Stimulated activated CD4-positive, alpha-beta T cell treated with anti-CD3 and anti-CD28 coated beads, TNF-alpha, amount 100 ng/mL, for 24 hours (primary cell): ENCODE measurements at places on chromosomes 7 and 10.

GRCh38 chr10:5283305-5284158, 81.2 kb upstream of the UCN3 start:
- DNase-seq: peak; percentile 29

DNA sequence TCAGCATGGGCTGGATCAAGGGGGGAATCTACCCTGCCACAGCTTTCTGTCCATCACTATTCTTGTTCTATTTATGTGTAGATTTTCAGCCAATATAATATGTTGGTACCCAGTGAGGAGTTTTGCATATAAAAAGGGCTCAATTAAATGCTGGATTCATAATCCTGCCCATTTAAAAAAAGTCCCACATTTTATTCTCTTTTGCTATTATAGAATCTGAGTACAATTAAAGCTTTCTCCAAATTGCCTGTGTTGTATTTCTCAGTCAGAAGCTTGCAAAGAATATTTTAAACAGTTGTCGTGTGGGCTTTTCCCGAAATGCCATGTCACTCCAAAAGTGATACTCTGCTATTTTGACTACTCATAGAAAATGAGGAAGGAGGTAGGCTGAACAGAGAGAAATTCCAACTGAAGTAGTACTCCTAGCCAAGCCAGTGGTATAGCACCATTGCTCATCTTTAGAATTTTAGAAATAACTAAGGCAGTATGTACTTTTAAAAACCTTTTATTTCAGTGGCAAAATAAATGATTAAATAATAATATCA, 108.3 kb upstream of the HDAC9 start:
- no peak for DNase-seq

DNA sequence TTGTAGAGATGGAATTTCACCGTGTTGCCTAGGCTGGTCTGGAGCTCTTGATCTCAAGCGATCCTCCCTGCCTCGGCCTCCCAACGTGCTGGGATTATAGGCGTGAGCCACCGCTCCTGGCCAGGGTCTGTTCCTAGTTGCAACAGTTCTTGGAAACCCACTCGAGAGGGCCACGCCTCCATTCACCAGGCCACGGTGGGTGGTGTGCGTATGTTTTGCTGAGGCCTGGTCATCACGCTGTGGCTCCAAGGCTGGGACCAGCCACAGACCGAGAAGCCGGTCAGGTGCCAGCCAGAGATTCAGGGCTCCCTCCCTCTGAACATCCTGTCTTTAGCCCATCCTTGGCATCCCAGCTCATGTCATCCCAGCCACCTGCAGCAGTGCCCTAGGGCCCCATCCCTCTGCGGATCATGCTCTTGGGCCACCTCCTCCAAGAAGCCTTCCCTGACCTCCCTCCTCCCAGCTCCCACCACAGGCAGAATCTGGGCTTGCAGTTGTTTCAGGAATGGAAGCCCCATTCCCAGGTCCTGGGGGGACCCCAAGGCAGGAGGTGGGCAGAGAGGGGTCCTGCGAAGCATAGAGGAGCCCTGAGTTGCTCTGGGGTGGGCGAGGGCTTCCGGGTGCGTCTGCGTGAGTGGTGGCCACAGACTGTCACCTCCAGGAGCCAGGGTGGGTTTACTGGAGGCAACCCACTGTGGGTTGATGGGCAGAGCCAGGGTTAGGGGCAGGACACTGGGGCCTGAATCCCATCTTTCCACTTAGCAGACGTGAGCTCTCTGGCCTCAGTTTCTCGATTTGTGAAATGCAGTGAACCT, 5.2 kb downstream of the LAT2 start:
- no peak for DNase-seq

GRCh38 chr10:71727738-71728737, 8.5 kb upstream of the C10orf105 start:
- no peak for DNase-seq

DNA sequence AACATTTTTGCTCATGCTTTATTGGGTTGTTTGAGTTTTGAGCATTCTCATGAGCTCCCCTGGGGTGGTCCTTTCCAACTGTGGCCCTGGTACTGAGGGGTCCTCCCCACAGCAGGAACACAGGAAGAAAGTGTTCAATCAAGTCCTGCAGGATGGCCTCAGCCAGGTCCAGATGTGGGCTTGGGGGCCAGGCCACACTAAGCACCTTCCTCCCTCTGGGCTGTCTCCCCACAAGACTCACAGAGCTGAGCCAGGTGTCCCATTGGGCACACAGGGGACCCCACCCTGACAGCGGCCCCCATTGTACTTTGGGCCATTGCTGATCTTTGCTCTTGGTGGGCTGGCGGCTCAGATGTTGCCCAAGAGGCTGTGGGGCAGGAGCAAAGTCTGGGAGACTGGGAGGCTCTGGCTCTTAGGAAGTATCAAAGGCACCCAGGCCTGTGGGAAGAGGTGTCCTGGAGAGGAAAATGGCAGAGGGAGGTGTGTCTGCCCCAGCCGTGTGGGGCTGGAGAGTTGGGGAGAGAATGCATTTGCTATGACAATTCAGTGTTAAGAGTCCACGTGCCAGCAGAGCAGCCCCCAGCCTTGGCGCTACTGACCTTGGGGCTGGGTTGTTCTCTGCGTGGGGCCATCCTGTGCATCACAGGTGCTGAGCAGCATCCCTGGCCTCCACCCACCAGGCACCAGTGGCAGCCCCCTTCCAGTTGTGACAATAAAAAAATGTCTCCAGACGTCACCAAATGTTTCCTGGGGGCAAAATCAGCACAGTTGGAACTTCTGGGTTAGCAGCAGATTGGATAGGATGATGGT, 17.8 kb downstream of the SCART1 start:
- no peak for DNase-seq

GRCh38 chr10:69936091-69936490, 116.6 kb upstream of the MACROH2A2 start:
- DNase-seq: no peak

GRCh38 chr7:140230861-140231770, 54.3 kb upstream of the KDM7A start:
- no peak for DNase-seq

DNA sequence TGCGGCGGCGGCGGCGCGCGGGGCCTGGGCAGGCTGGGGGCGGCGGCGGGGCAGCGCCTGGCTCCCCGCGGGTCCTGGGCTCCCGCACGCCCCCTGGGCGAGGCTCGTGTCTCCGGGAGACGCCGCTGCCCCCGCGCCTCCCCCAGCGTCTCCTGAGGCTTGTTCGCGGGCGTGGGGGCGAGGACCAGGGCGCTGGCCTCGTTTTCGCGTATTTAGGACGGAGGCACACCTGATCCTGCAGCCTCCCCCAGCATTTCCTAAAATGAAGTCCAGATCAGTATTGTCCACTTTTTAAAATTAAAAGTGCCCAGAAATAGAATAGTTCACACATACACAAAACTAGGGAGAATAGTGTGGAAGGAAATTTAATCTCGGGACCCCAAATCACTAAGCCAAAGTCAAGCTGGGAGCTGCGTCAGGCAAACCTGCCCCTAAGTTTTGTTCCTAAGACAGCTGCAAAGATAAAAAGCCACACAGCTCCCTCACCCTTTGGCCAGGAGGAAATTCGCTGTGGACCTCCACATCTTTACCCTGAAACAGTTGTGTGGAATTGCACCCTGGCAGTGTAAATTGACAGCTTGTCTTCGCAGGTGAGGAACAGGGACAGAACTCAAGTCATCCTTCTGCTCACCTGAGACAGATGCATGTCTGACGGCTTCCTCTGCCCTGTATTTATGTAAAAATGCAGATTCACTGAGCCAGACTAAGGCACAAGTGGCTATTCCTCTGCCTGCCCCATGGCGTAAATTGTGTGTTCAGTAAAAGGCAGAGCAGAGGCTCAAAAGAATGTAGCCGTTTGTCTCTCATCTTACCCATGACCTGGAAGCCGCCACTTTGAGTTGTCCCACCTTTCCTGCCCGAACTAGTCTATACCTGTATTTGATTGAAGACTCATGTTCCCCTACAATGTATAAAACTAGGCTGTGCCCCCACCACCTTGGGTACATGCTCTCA, 740 bp downstream of the GALNT11 start:
- no peak for DNase-seq

- no peak for DNase-seq
Observed at GRCh38 chr10:115441907-115442545, 348.9 kb downstream of the ATRNL1 start.

DNA sequence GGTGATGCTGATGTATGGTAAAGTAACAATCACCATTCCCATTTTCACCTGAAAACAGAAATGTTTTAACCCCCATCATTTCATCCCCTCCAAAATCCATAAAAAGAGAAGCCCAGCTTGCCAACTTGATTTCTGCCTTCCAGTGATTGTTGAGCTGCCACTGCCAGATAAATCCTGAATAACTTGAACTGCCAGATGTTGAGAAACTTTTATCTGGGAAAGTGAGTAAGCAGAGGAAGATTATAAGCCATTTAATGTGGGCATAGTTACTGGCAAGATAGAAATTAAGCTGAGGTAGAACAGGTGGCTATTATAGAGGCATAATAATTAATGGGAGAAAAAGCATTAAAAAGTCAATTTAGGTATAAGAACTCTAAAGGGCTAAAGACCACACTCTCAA, 534.1 kb downstream of the ANKRD7 start:
- DNase-seq: no peak

GRCh38 chr10:117272195-117273076, 31.5 kb downstream of the SLC18A2 start:
- DNase-seq: no peak

- no peak for DNase-seq
Observed at GRCh38 chr7:154743206-154743605, 259.7 kb downstream of the PAXIP1 start.

- no peak for DNase-seq
Observed at GRCh38 chr7:38744746-38745145, 113.6 kb upstream of the AMPH start.

DNA sequence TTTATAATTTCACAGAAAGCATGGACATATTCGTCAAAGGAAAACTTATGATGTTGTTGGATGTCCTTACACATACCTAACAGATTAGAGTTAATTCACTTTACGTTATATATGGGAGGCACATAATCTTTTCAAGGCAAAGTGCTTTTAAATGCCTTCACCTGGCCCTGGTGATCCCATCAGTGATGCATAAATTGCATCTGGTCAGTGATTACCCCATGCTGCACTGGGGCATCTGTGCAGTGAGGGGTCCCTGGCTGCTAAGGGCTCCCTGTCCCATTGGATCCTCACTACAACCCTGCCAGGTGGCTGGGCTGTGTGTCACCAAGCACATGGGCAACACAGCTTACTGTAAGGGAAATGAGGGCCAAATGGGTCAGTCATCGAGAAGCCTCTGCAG, 441.1 kb downstream of the RPS24 start:
- no peak for DNase-seq

DNA sequence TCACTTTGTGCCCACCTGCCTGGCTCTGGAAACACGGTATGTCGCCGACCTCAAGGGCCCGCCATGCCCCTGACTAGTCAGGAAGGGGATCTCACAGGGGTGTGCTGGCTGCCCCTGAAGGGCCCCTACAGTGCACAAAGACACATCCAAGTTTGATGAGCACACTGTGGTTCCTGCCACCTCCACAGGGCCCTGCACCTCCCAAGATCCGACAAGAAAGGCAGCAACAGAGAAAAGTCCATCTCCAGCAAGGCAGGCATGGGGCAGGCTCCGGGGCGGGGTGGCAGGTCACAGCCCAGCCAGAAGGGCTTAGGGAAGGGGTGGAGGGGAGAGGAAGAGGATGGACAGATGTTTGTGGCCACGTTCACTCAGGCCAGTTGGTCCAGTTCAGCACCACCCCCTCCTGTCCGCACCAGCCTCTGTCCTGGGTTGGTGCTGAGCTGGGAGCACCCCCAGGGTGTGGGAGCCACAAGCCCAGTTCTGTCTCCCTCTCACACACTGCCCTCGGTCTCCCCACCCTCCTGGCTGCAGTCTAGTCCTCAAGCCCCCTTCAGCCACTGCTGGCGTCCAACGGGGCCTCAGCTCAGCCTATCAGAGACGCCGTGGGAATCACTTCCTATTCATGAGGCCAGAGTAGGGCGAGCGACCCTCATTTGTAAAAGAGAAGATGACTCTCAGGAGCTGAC, 11.5 kb downstream of the DRGX start:
- DNase-seq: no peak

DNA sequence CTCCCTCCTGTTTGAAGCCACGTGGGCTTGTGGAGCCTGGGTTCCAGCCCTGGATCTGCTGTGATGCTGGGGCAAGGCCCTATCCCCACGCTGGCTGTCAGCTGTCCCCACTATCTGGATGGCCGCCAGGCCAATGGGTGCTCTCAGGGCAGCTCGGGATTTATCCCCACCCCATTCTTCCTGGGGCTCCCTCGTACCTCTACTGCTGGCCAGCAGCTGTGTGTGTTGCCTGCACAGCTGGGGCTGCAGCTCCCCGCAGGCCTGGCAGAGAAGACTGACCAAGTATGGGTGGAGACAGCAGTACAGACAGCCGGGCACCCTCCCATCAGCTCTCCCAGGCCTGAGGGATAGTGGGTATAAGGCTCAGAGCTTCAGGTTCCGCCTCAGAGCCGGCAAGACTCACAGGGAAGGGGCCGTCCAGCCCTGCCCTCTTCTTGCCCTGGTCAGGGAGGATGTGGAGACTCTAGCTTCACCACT, 13.6 kb downstream of the CLIP2 start:
- DNase-seq: no peak

DNA sequence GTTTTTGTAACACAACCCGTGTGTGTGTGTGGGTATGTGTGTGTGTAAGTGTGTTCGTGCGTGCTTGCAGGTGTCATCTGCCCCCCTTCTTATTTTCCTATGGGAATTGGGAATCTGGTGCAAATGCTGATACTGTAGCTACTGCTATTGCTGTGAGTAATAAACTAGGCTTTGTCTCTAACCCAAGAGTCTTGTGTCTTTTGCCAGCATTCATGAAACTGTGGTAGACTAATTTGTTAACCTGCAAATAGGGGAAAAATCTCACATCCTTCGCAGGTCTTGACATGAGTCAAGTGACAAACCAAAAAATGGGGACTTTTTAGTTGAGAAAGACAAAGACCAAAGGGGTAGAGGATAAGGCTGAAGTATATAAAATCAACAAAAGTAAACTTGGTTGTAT, 57.9 kb upstream of the FAM133B start:
- no peak for DNase-seq

GRCh38 chr10:112361951-112362751, 11.8 kb upstream of the ACSL5 start:
- no peak for DNase-seq

GRCh38 chr7:5629941-5630340, 151.5 kb downstream of the RNF216 start:
- peak; percentile 32 for DNase-seq

- no peak for DNase-seq
Observed at GRCh38 chr7:109956916-109957315, 1134.0 kb upstream of the LRRN3 start.
